ENCODE measurements at places on chromosomes 1 and 21.

DNA sequence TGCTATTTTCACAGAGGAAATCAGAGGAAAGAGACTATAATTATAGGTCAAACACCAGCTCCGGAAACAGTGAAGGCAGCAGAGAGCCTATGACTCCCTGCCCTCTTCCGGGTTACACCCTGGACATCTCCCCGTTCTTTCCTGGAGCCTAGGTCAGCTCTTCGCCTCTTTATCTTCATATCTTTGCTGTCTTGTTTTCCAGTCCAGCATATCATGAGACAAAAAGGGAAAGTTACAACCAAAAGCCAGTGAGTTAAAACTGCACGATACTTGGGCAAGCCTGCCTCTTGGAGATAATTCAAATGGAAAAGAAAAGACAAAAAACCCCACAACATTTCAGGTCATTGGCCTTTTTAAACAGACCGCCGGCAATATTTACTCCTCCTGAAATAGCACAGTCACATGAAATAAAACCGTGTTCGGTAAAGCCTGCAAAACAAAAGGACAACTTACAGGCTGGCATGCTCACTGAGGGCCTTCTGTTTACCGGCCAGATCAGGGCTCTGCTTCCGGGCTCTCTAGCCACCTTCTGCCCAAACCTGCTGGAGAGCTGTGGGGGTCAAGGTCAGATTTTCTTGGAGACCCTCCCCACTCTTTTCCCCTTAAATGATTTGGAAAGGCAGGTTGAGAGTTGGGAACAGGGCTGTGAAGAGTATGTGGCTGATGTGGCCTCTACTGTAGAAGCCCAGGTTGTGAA, 42.8 kb upstream of the PPP2R5A start:
- no peak for DNase-seq

DNA sequence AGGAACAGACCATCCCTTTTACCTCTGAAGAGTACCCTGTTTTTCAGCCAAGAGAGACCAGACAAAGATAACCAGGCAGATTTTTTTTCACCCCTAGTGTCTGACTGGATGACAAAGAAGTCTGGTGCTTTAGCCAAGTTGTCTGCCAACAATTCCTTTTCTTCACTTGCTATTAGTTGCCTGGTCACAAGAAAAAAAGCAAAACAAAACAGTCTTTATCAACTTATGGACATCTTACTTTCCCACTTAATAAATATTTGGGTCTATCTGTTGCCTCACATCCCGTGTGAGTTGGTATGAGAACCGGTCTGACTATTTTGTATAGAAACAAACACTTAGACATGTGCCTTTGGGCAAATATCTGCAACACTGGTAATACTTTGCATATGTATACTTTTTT, 662.9 kb downstream of the PLPP3 start:
- DNase-seq = no peak

- no peak for DNase-seq
These were observed 56.0 kb upstream of the ABCG1 start for GRCh38 chr21:42162831-42163510.

- DNase-seq = peak; percentile 38
These were observed 154.2 kb downstream of the ZP4 start for GRCh38 chr1:237736372-237737029.

- no peak for DNase-seq
These were observed 185.1 kb upstream of the GREM2 start for GRCh38 chr1:240797050-240797449.

- DNase-seq = no peak
These were observed 13.6 kb upstream of the NDC1 start for GRCh38 chr1:53851571-53852285.

DNA sequence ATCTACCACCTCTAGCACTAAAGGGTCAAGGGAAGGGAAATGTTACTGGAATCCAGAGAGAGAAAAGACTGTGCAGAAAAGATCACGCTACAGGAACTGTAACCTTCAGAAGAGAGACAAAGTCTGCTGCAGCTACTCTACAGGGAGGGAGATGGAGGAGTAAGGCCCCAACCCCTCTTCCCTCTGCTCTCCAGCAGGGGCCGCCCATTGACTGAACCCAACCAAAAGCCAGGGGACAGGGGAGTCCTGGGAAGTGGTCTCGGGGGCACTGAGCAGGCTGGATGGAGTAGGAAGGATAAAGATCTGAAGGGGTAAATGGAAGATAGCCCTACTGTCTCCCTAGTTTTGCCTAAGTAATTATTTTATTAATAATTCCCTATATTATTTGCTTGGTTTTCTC, 72.8 kb upstream of the NR5A2 start:
- DNase-seq = peak; percentile 65

- DNase-seq = no peak
These were observed 272.1 kb downstream of the ZNF648 start for GRCh38 chr1:181789395-181789794.

GRCh38 chr21:27021801-27022200, 54.9 kb upstream of the ADAMTS5 start:
- no peak for DNase-seq

DNA sequence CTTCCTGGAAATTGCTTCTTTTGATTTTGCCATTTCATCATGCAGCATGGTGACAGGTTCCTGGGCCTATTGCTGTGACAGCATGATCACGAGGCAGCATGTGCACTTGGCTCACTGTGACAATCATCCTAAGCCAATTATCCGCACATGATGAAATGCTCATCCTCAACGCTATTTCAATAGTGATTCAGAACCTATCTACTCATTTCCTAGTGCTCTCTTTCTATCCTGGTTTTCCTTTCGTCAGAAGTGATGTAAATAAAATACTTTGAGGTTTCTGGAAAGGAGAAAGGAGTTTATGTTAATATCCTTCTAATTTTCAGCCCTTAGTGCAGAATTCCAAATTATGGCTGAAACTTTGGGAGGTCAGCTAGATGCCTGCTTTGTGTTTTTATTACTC, 110.6 kb upstream of the ADAMTS5 start:
- no peak for DNase-seq
